ENCODE measurements at places on chromosomes 6 and 20.

- peak; percentile 78 for DNase-seq
These were observed 2.8 kb downstream of the COL9A3 start for GRCh38 chr20:62819494-62820174.

DNA sequence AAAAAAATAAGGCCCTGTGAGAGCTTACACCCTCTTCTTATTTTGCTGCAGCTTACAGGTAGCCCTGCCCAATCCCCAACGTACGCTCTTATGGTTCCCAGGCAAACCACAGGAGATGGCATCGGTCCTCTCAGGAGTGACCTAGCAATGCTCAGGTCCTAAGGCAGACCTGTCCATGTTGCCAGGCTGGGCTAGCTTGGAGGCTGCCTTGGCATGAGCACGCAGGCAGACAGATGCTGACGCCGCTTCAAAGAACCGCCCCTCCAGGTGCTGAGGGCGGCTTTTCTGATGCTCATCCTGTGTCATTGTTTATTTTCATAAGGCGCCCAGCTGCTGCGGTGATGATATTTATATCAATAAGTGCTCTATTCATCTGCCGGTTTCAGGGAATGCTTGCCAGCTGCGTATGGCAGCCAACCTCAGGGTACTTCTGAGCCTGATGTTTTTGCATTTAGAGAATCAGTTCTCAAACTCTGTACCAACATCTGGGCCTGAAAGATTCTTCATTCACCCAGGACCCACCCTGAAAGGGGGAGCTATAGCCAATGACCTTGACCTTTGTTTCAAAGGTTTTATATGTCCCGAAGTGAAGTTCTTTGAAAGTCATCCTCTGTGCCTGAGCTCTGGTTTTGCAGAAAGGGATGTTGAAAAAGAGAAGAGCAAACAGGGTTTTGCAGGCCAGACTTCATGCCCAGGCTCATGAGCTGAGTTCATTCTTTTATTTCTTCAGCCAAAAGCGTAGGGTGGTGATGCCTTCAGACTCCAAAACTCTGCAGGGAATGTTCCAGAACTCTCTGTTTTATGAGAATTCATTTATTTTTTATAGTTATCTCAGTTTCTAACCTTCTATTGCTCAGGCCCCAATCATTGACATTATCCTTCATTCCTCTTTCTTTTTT is 475.6 kb upstream of the CHD6 start:
- DNase-seq: no peak

DNA sequence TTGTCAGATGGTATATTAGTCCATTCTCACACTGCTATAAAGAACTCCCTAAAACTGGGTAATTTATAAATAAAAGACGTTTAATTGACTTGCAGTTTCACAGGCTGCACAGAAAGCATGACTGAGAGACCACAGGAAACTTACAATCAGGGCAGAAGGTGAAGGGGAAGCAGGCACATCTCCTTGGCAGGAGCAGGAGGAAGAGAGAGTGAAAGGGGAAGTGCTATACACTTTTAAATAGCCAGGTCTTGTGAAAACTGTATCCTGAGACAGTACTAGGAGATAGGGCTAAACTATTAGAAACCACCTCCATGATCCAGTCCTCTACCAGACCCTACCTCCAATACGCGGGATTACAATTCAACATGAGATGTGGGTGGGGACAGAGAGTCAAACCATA is 193.9 kb upstream of the KCNG1 start:
- DNase-seq: no peak

DNA sequence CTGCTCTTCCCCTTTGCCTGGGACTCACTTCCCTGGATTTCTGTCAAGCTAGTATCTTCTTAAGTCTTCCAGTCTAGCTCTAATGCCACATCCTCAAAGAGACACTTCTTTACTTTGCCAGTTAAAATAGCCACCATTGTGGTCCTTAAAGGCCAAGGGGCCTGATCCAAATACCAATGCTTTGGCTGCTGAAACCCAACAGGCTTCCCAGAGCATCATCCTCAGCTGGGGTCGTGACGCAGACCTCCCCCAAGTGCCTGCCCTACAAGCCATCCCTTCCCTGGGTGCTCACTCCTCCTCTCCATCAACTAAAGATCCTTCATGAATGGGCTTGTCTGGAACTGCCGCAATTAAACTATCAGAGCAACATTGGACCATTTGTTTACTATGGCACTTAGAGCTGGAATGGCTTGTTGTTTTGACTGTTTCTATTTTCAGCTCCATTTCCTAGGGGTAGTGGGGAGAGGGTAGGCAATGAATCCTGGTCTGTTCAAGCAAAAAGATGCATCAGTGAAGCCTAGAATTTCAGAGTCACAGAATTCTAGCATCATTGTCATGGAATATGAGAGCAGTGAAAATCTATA is 79.6 kb upstream of the SIRPA start:
- no peak for DNase-seq

GRCh38 chr6:3456898-3457709 is at the start of gene SLC22A23:
Gene SLC22A23 (minus strand): TSS chr6:3457050. CDS start chr6:3456559, 491 bp downstream.
- DNase-seq: peak; percentile 67

DNA sequence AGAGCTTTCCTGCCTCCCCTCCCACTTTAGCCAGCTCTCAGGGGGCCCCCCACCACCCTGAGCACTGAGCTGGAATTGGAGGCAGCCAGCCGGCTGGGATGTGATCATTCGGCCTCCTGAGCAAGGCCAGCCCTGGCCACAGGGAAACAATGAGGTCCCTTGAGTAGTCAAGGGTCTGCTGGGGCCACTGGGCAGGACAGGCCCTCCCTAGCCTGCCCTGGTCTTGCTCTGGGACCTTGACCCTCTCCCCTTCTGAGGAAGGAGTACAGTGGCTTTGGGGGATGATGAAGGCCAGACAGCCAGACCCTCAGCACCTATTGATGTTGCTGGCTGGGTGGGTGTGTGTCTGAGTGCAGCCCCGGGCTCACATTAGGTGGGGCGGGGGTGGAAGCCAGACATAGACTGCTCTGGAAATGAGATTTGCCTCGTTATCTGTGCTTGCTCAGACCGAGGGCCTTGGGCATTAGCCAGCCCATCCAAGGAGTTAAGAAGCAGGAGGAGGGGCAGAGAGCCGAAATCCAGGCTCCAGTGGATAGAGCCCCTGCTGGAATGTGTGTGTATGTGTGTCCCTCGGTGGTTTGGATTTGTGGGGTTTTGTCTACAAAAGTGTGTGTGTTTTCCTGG is 21.3 kb downstream of the CD40 start:
- DNase-seq: no peak
